ENCODE measurements at places on chromosomes 5 and 9.
A peak's percentile ranks its signal among the peaks of the same experiment; 100 is the strongest.

GRCh38 chr5:143471666-143472464 lies 68.4 kb upstream of the NR3C1 start:
- no peak for DNase-seq

DNA sequence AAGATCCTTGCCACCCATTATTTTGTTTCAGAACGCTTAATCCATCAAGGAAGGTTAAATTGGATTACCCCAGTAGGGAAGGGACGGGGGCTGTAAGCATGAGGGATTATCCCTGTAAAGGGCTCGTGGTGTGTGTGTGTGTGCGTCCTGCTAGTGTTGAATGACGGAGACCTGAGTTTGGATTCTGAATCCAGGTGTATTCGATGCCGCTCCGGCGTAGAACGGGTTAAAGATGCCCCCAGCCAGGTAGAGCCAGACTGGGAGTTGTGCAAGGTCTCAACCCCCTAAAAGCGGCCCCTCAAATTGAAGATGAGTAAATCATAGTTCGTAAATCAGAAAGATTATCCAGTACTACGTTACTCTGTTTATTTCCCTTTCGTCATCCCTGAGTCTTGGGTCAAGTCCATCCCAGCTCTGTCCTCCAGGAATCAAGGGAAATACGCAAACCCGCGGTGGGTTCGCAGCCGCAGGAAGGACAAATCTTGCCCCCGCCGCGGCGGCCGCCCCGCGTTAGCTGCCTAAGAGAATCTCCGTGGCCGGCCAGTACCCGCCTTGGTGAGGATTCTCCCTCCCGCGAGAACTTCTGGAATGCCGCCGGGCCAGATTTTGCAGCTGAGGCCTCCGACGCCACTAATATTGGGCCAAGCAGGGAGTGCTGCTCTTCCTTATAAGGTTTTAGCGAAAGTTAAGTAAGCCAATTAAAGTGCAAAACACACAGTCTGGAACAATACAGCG lies 586 bp upstream of the MTAP start:
- DNase-seq: peak; percentile 65

DNA sequence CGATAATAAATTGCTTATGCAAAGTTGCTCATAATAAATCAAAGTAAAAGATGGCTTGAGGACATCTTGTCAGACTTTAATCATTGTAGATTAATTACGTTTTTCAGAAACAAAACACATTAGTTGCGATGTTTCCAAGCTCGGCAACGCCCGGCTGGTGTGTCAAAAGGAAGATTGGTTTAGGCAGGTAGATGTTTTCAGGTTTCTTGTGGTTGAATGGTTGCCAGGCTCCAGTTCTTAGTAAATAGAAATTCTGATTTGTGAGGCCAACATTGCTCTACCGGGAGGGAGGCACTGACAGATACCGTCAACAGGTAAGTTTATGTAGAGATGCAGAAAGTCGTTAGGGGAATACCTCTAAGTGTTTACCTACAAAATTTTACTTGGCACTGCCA lies 280.3 kb downstream of the NPR3 start:
- no peak for DNase-seq

GRCh38 chr5:89200899-89201298 lies 317.9 kb upstream of the MEF2C start:
- no peak for DNase-seq

DNA sequence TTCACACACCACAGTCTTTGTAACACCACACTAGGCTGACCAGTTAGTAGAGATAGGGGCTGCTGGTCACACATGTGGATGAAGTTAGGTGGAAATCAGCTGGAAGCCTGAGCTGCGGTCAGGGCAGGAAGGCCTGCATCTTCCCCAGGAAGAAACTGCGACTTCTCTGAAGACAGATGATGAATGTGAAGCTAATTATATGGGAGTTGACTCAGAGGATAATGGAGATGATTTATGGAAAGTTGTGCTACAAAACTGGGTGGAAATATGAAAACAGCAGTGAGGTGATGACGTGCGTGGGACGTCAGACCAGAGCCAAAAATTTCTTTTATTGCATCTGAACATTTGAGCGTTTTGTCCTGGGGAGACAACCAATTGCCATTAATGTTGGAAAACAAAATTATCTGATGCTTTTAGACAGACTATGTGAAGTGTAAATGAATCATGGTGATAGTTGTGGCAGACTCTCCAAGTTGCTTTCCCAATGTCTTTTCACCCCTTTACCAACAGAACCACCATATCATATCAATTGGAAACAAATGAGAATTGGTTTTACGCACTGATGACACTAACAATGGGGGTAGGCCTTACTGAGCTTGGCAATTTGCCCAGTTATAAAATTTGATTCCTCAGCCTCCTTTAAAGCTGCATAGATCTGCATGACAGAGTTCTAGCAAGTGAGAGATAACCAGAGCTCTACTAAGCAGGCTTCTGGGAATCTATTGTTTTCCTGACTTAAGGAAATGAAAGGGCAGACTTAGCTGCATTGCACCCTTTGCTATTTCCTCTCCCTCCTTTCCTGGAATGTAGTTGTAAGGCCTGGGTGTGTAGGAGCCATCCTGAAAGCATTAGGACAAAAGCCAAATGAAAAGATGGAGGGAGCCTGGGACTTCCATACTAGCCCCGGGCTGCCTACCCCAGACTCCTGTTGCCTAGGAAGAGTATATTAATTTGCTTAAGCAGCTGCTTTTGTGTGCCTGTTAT lies 84.0 kb downstream of the RAB3C start:
- no peak for DNase-seq

DNA sequence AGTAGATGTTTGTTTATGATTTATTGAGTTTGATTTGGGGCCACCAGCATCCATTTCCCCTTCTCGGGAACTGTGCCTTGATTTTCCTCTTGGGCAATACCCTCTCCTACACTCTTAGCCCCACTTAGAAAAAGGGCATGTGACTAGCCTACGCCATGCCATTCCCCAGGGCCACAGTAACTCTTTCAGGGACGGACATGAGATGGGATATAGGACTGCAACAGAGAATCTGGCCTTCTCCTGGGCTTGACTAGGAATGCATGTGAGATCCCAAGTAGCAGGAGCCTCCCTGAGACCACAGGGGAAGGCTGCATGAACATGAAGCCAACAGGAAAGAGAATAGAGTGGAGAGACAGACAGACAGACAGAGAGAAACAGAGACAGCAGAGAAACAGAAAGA lies 30.7 kb upstream of the SPARC start:
- DNase-seq: no peak

DNA sequence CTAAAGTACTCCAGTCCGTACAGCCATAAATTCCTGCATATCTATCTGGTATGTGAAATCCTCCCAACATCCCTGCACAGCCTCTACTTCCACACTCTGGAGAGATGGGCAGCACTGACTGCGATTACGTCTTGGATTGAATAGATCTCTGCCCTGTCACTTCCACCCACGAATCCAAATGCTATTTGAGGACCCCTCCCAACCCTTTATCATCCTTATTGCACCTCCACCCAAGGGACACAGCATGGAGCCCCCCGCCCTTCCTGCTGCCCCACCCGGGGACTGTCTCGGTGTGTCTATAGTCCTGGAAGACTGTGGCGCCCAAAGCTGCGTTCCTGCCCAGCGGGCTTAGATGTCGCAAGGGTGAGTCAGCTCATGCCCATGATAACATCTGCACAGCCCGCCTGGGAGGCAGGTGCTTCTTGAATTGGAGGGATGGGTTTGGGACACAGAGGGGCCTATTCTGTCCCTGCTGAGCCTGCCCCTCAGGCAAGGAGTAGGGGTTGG lies 105.7 kb upstream of the HAND1 start:
- no peak for DNase-seq

GRCh38 chr5:114504560-114504959 lies 142.7 kb downstream of the KCNN2 start:
- DNase-seq: no peak

GRCh38 chr5:137960141-137960540 lies 70.9 kb downstream of the PKD2L2 start:
- DNase-seq: no peak

- no peak for DNase-seq
These were observed 234.0 kb downstream of the CACNA1B start for GRCh38 chr9:138111607-138112006.

Data from HAP-1 (cell line).